ENCODE measurements at places on chromosomes 4 and X.

- no peaks in the 10 kb centered on the region for H3K27me3 ChIP-seq
- H3K27ac ChIP-seq: no peak overlapping the region
- no peak for DNase-seq
- no peaks in the 10 kb centered on the region for H3K36me3 ChIP-seq
- H3K4me3 ChIP-seq: no peak overlapping the region
Measured at GRCh38 chr4:2105559-2105958, 46.4 kb downstream of the NAT8L start.

DNA sequence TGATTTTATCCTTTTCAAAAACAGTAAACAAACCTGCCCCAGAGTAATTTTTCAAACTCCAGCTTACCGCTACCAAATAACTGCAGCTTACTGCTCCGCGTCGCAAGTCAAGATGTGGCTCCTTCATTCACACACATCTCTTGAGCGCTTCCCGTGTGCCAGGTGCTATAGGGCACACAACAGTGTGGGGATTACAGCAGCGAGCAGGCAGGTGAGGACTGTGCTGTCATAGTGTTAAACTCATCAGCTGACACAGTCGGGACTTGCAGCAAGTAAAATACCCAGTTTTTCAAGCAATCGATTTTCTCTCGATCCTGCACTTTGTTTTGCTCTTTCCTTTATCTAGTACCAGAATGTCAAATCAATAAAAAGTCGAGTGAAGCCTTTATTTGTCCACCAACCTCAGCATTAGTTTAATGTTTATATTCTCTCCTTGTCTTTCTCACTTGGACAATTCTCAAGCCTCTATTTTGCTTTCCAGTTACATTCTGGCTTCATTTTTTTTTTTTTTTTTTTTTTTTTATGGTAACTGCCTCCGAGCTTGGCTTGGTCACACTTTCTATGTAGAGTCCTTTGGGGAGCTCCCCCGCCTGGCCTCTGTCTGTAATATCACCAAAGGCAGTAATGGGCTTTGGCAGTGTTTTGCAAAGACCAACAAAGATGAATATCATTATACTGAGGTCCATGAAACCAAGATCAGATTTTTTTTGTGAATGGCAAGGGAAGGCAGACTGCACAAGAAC, 8.3 kb upstream of the ASB5 start:
- H3K4me3 ChIP-seq: no peak overlapping the region
- no peaks in the 10 kb centered on the region for H3K27me3 ChIP-seq
- peak; percentile 78 for DNase-seq
- H3K4me1 ChIP-seq: no peaks in the 10 kb centered on the region

DNA sequence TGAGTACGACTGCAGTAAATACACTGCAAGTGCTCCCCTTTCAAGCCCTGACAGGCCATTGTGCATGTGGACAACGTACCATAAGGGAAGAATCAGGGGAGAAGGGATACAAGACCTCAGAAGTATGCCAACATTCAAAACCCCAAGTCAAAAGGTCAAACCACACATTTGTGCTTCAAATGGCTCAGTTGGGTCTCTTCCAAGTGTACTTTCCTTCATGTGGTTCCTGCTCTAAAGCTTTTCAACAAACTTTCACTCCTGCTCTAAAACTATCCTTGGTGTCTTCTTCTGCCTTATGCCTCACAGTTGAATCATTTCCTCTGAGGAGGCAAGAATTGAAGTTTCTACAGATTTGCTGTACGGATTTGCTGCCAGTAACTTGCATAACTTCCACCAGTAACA, 305.7 kb upstream of the SLIT2 start:
- no peaks in the 10 kb centered on the region for H3K27me3 ChIP-seq
- H3K27ac ChIP-seq: no peak overlapping the region
- no peak for DNase-seq

DNA sequence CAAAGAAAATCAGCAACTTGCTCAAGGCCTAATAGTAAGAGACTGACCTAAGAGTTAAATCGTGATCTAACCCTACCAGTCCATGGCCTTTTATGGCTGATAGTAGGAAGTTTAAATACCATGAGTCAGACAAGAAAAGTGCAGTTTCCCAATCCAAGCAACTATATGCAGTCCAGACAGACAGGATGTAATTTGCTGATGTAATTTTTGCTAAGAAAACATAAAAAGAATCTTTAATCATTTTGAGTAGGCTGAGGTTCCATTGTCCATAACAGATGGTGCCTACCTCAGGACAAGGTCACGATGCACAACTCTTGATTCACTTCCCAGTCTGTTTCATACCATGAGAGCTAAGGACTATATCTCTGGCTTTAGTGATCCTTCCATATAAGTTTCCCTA, 317.5 kb upstream of the GRIA3 start:
- no peak for DNase-seq
- no peaks in the 10 kb centered on the region for H3K4me1 ChIP-seq
- H3K36me3 ChIP-seq: no peaks in the 10 kb centered on the region
- H3K4me3 ChIP-seq: no peak overlapping the region

DNA sequence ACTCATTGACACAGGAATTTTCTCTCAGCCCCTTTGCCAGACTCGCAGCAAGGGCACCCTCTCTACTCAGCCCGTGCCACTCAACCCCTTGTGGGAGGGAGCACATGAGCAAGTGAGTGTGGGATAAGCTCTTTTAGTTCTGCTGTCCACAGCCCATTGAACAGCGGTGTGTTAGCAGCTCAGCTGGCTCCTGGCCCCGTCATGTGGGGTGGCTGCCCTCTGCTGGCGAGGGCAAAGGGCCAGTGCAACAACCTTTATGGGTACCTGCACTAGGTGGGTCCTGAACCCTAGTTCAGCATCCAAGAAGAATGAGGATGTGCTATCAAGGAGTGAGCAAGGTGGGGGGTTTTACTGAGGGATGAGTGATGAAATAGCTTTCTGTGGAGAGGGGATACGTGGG, 85.0 kb upstream of the ZNF81 start:
- no peaks in the 10 kb centered on the region for H3K27me3 ChIP-seq
- no peaks in the 10 kb centered on the region for H3K4me1 ChIP-seq
- DNase-seq: peak; percentile 41
- no peaks in the 10 kb centered on the region for H3K36me3 ChIP-seq

GRCh38 chrX:21412029-21412428, 37.8 kb downstream of the CNKSR2 start:
- no peaks in the 10 kb centered on the region for H3K4me1 ChIP-seq
- H3K27ac ChIP-seq: no peak overlapping the region
- no peaks in the 10 kb centered on the region for H3K36me3 ChIP-seq
- no peaks in the 10 kb centered on the region for H3K27me3 ChIP-seq
- no peak overlapping the region for H3K4me3 ChIP-seq

DNA sequence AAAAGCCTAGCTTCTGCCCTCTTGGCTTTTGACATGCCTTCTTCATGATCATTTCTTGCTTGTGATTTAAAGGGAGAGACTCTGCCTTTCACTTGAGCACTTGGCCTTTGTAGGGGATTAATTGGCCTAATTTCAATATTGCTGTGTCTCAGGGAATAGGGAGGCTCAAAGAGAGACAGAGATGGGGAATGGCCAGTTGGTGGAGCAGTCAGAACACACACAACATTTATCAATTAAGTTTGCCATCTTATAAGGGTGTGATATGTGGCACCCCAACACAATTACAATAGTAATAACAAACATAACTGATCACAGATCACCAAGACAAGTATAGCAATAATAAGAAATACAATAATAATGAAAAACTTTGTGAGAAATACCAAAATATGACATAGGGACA, 122.5 kb upstream of the VCX start:
- H3K27ac ChIP-seq: no peak overlapping the region
- DNase-seq: no peak
- no peaks in the 10 kb centered on the region for H3K27me3 ChIP-seq
- no peak overlapping the region for H3K4me3 ChIP-seq

GRCh38 chr4:147139455-147140198, 194.0 kb upstream of the TTC29 start:
- no peak overlapping the region for H3K4me3 ChIP-seq
- no peaks in the 10 kb centered on the region for H3K4me1 ChIP-seq
- no peaks in the 10 kb centered on the region for H3K27me3 ChIP-seq
- no peak for DNase-seq
- H3K36me3 ChIP-seq: no peaks in the 10 kb centered on the region

DNA sequence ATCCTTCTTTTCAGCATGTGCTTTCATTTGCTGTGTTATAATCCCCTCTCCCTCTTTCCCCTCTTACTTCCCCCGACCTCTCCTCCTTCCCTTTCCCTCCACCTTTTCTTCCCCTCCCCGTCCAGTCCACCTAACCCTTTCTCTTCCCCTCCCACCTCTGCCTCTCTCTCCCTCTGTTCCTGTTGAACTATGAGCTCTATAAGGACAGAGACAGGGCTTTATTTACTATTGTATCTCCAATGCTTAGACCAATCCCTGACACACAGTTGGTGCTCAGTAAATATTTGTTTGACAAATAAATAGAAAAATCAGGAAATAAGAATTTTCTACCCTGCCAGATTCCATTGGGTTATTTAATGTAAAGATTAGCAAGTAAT, 60.8 kb downstream of the EGF start:
- H3K27ac ChIP-seq: no peak overlapping the region
- no peak for DNase-seq
- no peak overlapping the region for H3K4me3 ChIP-seq
- H3K27me3 ChIP-seq: no peaks in the 10 kb centered on the region

- H3K27ac ChIP-seq: no peak overlapping the region
- no peaks in the 10 kb centered on the region for H3K27me3 ChIP-seq
- H3K4me3 ChIP-seq: no peak overlapping the region
- H3K36me3 ChIP-seq: no peaks in the 10 kb centered on the region
- no peaks in the 10 kb centered on the region for H3K4me1 ChIP-seq
- DNase-seq: no peak
Measured at GRCh38 chrX:48591255-48591791, 6.0 kb upstream of the WDR13 start.

GRCh38 chr4:3338321-3338838, 45.6 kb downstream of the RGS12 start:
- no peaks in the 10 kb centered on the region for H3K4me1 ChIP-seq
- no peak for DNase-seq
- H3K4me3 ChIP-seq: no peak overlapping the region
- H3K27me3 ChIP-seq: no peaks in the 10 kb centered on the region
- H3K27ac ChIP-seq: no peak overlapping the region

GRCh38 chr4:146981651-146982050, 36.0 kb upstream of the TTC29 start:
- no peaks in the 10 kb centered on the region for H3K27me3 ChIP-seq
- no peaks in the 10 kb centered on the region for H3K36me3 ChIP-seq
- no peak overlapping the region for H3K4me3 ChIP-seq
- H3K27ac ChIP-seq: no peak overlapping the region
- H3K4me1 ChIP-seq: no peaks in the 10 kb centered on the region
- DNase-seq: peak; percentile 13

DNA sequence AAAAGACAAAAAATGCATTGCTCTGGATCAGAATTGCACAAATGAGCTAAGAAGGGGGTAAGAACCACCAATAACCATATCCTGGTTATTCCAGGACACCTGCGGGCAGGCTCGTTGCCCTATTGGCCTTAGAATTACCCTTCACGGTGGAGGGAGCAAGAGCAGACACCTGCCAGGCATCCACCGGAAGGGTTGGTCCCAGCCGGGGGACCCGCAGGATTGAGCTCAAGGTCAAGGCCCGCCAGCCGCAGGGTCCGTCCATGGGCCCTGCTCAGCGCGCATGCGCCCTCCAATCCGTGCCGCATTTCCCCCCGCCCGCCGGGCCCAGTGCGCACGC, 575 bp downstream of the SLC25A6 start:
- H3K4me3 ChIP-seq: peak overlapping the region; percentile 95
- H3K27me3 ChIP-seq: no peaks in the 10 kb centered on the region
- no peak overlapping the region for H3K27ac ChIP-seq
- H3K4me1 ChIP-seq: peaks cover 2% of the 10 kb centered on the region
- peaks cover 26% of the 10 kb centered on the region for H3K36me3 ChIP-seq

All from mesendoderm (in vitro differentiated cells).